Activated CD8-positive, alpha-beta memory T cell treated with anti-CD3 and anti-CD28 coated beads for 1 hour (primary cell): ENCODE measurements at places on chromosomes 4 and X.

GRCh38 chrX:81286608-81287007 lies 84.7 kb downstream of the SH3BGRL start:
- no peak for DNase-seq

GRCh38 chr4:10159671-10160070 lies 43.1 kb upstream of the WDR1 start:
- DNase-seq: no peak

DNA sequence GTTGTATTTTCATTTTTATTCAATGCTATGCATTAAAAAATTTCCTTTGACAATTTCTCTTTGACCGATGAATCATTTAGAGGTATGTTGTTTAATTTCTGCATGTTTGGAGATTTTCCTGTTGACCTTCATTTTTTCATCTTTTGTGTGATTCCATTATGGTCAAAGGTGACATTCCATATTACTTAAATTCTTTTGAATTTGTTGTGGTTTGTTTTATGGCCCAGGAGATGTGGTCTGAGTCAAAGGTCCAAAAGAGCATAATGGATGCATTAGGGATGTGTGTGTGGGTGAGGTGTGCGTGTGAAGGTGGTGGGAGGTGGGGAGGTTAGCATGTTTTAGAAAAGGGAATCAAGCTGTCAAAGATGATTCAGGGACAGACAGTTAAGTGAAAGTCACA lies 76.0 kb upstream of the GIMD1 start:
- no peak for DNase-seq

GRCh38 chr4:180169394-180169793 lies 2073.8 kb upstream of the TENM3 start:
- no peak for DNase-seq

- DNase-seq: no peak
Measured at GRCh38 chr4:76654791-76655190, 219.8 kb downstream of the SHROOM3 start.

- no peak for DNase-seq
Measured at GRCh38 chr4:124708517-124709300, 3.8 kb downstream of the ANKRD50 start.

DNA sequence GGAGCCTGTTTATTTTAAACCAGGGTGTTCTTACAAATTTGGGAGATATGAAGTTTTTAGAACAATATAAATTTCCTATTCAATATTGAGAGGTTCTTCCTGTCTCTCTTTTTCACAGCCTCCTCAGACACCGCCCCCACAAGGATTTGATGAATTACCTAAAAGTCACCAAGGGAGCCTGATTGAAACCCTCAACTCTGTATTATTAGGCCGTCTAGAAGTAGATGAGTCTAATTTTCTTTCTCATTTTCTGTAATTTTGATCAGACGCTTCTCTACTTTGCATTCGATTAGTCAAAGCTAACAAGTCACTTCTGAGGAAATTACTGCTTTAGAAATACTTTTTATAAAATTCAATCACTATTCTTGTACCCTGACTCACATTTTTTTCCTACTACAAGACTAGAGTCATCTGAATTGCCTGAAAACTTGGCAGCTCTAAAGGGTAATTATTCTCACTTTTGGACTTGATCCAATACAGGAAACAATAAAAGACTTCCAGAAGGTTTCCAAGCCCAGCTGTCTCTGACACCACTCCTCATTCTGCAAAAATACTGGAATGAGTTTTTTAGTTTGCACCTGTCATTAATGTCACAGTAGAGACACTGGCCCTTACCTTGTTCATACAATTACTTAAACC lies 111.2 kb downstream of the ELOVL6 start:
- no peak for DNase-seq

DNA sequence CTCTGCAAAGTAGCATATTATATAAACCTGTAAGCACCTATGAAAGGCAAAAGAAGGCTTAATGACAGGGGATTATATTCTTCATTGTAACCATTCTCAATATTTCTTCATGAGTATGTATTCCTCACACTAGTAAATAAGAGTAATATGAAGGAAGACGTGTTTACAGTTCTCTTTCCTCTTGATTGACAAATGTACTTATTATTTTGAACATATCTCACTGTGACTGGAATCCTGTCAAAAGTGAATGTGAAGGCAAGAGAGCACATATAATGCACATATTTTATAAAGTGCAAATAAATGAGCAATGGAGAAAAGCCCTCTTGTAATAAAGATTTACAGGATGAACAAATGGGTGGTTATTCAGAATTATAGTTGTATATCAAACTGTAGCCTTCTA lies 19.7 kb downstream of the FAM47A start:
- no peak for DNase-seq

DNA sequence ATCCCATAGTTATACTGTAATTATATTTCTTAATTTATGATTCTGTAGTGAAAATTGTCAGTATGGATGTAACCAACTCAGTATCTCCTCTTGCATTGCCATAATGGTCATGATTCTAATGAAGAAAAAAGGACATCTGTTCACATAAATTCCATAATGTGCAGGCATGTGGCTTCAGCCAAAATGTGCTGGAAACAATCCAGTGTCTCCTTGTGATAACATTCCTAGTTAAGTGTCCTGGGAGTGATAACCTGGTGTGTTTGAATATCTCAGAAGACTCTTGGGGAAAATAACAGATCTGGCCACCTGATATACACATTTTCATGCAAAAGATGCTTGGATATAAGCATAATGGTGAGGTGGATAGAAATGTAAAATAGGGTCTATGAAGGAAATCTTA lies 2309.8 kb downstream of the PCDH7 start:
- no peak for DNase-seq

GRCh38 chr4:62835631-62836030 lies 1573.6 kb downstream of the TECRL start:
- no peak for DNase-seq

- no peak for DNase-seq
Measured at GRCh38 chr4:42416017-42416416, 18.7 kb downstream of the SHISA3 start.

GRCh38 chr4:181150191-181150590 lies 1093.0 kb upstream of the TENM3 start:
- DNase-seq: no peak

GRCh38 chrX:116284400-116284799 lies 113.9 kb downstream of the AGTR2 start:
- DNase-seq: no peak

GRCh38 chr4:143282211-143282707 lies 54.4 kb upstream of the GAB1 start:
- no peak for DNase-seq

DNA sequence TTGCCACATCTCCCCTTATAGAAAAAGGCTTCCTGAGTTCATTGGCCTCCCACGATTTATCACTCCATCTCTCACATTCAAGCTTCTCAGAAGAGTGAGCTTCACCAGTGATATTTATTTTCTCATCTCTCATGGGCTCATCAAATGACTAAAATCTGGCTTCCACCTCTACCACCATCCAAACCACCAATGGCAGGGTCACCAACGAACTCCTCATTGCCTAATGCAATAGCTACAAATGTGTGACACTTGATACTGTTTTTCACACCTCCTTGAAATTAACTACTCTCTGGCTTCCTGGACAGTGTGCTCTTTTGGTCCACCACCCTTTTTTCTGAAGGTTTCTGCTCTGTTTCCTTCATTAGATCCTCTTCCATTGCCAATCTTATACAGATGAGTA lies 129.0 kb downstream of the SH2D1A start:
- DNase-seq: no peak

DNA sequence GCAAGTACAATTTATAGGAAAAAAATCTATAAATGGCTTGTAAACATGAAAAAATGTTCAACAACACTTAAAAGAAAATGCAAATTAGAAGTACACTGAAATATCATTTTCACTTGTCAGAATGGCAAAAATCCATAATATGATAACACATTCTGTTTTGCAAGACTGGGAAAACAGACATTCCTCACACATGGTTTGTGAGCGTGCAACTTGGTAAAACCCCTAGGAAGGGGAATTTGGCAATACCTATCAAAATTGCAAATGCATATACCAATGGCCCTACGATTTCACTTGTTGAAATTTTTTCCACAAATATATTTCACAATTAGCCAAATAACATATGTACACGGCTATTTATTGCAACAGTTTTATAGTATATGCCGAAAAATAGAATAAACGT lies 31.4 kb downstream of the TBC1D9 start:
- DNase-seq: no peak

DNA sequence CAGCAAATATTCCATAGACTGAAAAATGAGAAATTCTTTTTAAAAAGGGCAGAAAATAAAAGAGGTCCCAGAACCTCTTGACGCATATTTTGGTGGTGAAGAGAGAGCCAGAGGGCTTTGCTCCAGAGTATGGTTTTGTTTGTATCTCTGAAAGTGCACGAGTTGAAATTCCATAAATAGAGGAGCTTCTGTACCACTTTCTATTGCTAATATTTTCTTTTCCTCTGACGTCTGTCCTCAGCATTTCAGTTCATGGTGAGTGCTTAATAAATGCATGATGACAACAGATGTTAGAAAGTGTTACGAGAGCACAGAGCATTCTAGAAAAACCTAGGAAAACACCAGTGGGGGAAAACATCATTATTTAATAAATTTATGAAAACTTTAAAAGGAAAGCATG lies 145.6 kb downstream of the AMELX start:
- DNase-seq: no peak

DNA sequence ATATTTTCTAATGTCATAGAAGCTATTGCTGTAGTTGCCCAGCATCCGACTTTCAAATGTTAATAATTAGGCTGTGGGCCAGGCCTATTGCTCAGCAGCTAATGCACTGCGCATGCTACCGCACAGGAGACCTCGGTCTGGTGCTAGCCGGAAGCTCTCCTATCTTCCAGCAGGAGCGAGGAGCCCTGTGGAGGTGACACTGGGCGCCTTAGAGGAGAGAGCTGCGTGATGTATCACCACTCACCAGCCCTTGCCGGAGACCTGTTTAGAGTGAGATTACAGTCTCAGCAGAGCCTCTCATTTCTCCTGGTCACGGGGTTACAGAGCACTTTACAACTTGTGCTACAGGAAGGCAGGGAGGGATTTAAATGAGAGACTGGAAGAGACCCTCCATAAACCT lies 31.1 kb upstream of the MID1IP1 start:
- no peak for DNase-seq

DNA sequence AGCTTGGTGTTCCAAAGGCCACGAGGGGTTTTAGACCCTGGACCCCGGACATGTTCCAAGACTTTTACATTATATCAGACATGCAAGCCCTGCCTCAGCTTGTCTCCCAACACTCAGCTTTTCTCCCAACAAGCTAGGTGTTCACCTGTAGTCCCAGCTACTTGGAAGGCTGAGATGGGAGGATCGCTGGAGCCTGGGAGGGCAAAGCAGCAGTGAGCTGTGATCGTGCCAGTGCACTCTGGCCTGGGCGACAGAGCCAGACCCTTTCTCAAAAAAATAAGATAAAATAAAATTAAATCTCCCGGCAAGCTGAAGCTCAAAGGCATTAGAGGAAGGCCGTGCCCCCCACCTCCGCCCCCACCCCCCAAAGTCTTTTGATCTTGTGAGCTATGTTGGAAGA lies 13.7 kb downstream of the CTAG1A start:
- no peak for DNase-seq

GRCh38 chr4:101621120-101621519 lies 169.4 kb upstream of the BANK1 start:
- no peak for DNase-seq

- DNase-seq: no peak
Measured at GRCh38 chrX:153770601-153771414, 6.8 kb downstream of the PLXNB3 start.

DNA sequence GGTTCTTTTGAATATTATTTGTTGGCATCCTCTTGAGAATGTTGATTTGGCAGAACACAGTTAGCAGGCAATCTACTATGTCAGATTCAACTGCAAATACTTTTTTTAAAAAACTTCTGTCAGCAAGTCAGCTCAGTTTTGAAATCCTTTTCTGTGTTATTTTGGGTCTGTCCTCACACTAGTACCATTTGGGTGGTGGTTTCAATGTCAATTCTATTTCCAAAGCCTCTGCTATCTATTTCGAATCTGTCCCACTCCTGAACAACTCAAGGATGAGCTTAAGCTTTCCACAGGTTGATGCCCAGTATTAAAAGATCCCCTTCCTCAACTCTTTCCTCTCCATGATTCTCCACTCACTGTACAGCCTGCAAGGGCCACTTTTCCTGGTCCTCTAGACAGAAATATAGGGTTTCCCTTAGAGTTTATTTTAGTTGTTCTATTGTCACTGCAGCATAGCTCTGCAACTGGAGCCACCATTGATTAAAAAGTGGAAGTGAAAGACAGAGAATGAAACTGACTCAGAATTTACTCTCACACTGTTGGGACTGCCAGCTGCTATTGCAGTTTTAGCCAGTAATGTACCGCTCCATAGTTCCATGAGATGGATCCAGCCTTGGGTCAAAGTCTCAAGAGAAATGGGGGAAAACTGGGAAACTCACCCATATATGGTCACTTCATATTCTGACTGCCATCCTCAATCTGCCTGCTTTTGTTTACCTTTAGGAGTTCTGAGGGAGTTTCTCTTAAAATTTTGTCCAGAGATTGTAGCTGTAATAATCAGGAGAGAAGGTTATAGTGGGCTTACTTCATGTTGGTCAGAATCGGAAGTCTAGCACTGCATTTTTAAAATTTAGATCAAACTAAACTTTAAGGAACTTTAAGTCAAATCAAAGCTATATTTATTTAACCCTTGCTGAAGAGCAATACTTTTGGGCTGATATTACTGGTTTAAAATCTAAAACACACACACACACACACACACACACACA lies 14.6 kb downstream of the HDX start:
- DNase-seq: no peak
